CD4-positive, alpha-beta T cell treated with Interleukin-4 for 1 hour (primary cell): ENCODE measurements at places on chromosomes 4 and X.

DNA sequence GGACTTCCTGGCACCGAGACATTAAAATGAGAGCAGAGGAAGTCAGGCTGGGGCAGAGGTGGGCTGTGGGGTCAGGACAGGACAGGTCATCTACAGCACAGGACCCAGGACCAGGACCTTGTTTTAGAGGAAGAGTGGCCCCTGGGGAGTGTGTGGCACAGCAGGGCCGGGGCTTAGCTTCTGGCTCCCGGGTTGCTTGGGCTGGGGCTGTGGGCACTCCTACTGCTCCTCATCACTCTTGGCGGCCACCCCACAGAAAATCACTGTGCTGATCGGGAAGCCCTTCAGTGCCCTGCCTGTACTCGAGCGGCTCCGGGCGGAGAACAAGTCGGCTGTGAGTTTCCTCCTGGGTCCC, 8.1 kb upstream of the ATP6AP1 start:
- no peak for DNase-seq

GRCh38 chr4:153025406-153025805, 89.3 kb downstream of the FHDC1 start:
- no peak for DNase-seq

- no peak for DNase-seq
Observed at GRCh38 chr4:14679906-14680305, 322.4 kb upstream of the CPEB2 start.

DNA sequence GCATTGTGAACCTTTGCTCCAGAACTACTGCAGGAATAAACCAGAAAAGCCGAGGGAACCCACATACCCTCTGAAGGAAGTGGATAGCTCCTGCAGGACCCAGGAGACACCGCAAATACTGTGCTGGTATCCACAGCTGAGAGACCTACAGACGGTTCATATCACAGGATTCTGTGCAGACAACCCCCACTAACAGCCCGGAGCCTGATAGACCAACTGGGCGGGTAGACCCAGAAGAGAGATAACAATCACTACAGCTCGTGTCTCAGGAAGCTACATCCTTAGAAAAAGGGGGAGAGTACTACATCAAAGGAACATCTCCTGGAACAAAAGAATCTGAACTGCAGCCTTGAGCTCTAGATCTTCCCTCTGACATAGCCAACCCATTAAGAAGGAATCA, 150.8 kb downstream of the FRAS1 start:
- no peak for DNase-seq

- DNase-seq, result no peak
Observed at GRCh38 chr4:172109466-172109865, 296.3 kb downstream of the GALNTL6 start.

DNA sequence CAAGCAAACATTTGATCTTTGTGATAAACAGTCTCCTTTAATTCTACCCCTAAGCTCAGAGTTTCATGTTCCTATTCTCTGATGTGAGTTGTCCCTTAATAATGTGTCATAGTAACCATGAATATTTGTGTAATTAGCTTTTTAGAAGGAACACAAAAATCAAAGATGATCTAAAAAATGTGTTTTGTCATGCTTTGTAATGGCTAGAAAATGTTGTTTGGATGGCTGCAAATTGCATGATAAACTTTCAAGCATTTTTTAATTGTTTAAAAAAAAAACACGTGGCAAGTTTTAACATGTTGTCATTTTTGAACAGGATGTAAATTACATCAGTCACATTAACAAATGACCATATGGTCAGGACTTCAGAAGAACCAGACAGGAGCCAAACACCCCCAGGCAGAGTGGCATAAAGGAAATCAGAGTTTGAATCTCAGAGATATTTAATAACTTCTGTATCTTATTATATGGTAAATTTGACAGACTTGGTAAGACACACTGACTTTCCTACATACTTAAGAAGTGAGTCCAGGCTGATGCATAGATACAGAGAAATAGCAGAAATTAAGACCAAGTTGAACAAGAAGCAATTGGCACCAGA, 223.9 kb upstream of the VEGFC start:
- no peak for DNase-seq

DNA sequence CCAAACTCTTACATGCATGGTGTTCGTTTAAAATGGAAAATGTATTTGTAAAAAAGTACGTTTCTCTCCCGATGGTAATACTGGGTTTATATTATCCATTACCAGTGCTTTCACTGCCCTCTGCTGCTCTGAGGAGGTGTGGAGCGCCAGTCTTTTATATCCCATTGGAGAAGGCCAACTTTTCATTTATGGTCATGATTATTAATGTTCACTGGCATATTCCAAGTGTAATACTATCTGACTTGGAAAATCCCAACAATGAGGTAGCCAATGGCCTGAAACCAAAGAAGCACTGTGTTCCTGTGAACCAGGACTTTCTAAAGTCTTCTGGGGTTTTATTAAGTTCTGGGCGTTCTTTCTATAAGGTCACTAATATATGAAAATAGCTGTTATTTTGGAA, 80.7 kb downstream of the SYNPO2 start:
- no peak for DNase-seq

DNA sequence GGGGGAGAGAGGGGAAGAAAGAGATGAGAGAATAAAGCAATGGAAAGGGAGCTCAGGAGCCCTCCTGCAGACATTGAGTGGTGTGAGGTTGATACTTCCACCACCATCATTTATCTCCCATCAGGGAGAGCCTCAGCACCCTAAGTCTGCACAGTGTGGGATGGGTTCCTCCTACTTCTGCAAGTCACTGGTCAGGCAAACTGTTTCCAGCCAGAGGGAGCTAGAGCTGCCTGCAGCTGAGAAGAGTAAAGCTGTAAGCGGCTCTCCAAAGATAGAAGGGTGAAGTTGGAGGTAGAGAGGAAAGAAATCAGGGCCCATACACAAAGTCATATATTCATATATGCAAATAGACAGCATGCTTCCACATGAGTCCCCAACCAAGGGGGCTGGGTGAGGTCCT, 21.9 kb upstream of the ZNF81 start:
- DNase-seq, result no peak

DNA sequence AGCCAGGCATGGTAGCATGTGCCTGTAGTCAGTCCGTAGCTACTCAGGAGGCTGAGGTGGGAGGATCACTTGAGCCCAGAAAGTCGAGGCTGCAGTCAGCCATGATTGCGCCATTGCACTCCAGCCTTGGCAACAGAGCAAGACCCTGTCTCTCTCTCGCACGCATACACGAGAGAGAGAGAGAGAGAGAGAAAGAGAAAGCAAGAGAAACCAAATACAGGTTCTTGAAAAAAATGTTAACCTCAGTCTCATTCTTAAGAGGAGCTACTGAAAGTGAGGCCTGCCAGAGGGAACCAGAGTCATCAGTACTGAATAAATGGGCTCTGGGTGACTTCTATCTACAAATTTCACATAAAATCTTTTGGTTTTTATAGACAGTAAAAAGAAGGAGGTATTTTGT, 42.9 kb downstream of the KIAA0232 start:
- peak; percentile 27 for DNase-seq
